Thyroid gland (tissue), 4 donors: ENCODE measurements at places on chromosomes 16 and 17. TPM values are rescaled to one million over a fixed set of nuclear protein-coding genes. Genes with fewer than 3 reads are reported as not detected.

- no peak overlapping the region for H3K27ac ChIP-seq
- H3K27me3 ChIP-seq = no peaks in the 10 kb centered on the region
- DNase-seq = no peak
- no peaks in the 10 kb centered on the region for H3K4me1 ChIP-seq
- H3K36me3 ChIP-seq = no peaks in the 10 kb centered on the region
Observed at GRCh38 chr16:51193879-51194278, 42.8 kb upstream of the SALL1 start.

DNA sequence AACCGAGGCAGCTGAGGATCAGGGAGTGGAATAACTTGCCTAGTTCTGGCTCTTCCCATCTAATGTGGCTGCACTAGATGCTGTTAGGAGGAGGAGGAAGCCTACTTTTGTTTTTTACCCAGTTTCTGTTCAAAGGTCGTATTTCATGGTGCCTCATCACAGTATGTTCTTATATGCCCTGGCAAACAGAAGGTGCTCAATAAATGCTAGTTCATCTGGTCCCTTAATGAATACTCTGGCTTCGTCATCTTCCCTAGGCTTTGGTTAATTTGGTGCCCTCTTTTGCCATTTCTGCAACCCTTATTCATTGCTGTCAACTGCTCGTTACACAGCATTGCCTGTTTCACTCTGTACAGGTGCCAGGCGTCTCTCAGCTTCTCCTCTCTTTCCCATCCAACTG lies 151.7 kb downstream of the WWOX start:
- no peak for DNase-seq
- H3K27ac ChIP-seq = no peak overlapping the region
- H3K27me3 ChIP-seq = no peaks in the 10 kb centered on the region
- H3K36me3 ChIP-seq = no peaks in the 10 kb centered on the region
- no peaks in the 10 kb centered on the region for H3K4me1 ChIP-seq
- no peak overlapping the region for H3K4me3 ChIP-seq

GRCh38 chr16:29812754-29813643 lies 1.0 kb downstream of the PRRT2 start:
- H3K4me1 ChIP-seq = peaks cover 41% of the 10 kb centered on the region
- no peak overlapping the region for H3K27ac ChIP-seq
- H3K4me3 ChIP-seq = no peak overlapping the region
- H3K36me3 ChIP-seq = peaks cover 11% of the 10 kb centered on the region
- DNase-seq = no peak

DNA sequence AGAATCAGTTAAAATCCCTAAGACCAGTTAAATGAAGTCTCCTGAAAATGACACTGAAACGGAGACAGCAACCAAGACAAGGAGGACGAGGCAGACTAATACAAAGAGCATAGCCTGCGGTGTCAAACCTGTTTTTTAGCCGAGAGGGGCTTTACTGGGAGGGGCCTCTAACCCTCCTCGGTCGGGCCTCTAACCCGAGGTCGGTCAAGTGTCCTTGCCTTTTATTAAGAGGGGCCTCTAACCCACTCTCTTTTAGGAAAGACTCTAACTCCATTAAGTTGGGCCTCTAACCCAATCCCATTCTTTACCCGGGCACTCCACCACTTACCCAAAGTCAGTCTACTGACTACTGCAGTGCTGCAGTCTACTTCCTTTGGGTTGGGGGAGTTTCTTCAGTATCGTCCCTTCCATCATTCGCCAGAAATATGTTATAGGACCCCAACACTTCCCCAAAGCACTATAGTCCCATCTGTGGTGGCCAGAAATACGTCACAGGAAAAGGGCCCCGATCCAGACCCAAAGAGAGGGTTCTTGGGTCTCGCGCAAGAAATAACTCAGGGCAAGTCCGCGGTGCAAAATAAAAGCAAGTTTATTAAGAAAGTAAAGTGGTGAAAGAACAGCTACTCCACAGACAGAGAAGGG lies 39.2 kb upstream of the ARL4D start:
- H3K4me3 ChIP-seq = no peak overlapping the region
- no peak for DNase-seq
- peak overlapping the region; percentile 98 for H3K27ac ChIP-seq
- H3K4me1 ChIP-seq = no peaks in the 10 kb centered on the region
- H3K27me3 ChIP-seq = no peaks in the 10 kb centered on the region
- H3K36me3 ChIP-seq = no peaks in the 10 kb centered on the region

DNA sequence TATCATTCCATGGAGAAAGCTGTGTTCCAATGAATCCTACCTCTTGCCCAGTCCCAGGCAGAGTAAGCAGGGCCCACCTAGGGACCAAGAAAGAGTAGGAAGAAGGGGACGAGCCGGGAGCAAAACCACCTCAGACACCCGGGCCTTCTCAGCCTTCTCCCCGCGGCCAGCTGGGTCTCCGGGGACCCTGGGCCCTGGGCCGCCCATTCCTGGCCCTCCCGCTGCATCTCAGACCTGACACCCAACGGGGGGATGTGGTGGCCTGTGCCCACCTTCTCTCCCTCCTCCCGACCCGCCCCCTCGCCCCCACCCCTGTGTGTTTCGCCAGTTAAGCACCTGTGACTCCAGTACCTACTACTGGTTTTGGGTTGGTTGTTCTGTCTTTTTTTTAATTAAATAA lies 11.4 kb upstream of the CACNG1 start:
- no peaks in the 10 kb centered on the region for H3K36me3 ChIP-seq
- no peaks in the 10 kb centered on the region for H3K4me1 ChIP-seq
- H3K4me3 ChIP-seq = no peak overlapping the region
- DNase-seq = no peak
- no peak overlapping the region for H3K27ac ChIP-seq

GRCh38 chr17:80969674-80970043 lies 22.0 kb upstream of the CHMP6 start:
- H3K4me1 ChIP-seq = peaks cover 21% of the 10 kb centered on the region
- no peak overlapping the region for H3K27ac ChIP-seq
- H3K36me3 ChIP-seq = no peaks in the 10 kb centered on the region
- H3K4me3 ChIP-seq = no peak overlapping the region
- no peaks in the 10 kb centered on the region for H3K27me3 ChIP-seq

DNA sequence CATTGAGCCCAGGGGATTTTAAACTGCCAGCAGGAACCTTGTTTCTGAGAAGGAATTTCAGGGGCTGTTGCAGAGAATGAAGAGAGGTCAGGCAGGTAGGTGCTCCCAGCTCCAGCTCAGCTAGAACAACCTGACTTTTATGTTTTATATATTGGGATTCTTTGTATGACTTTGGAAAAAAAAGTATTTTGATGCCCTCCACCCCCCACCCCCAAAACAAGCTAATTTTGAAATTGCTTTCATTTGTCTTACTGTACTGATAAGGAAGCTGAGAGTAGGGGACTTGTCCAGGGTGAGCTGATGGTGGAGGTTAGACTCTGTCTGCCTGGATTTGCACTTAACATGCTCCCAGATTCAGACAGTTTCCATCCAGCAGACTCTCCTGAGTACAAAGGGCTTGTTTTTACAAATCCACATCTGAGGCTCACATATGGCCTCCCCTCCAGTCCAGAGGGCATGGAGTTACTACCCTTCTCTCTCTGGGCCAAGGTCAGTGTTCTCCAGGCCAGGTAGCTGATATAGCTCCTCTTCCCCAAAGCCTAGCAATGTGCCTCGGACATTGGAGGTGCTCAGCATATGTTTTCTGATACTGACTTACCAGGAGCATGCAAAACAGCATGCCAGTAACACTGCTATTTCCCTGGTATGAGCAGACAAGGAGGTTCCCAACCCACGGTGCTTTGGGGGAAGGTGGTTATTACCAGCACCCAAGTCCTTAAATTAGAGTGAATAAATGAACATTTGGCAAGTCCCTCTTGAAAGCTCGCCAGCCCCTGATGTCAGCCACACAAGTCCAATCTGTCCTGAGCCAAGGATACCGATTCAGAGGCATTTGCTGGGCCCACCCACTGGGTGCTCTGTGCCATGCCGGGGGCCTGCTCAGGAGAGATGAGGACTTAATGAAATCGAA lies 11.3 kb downstream of the STX1B start:
- H3K27me3 ChIP-seq = peaks cover 4% of the 10 kb centered on the region
- H3K36me3 ChIP-seq = no peaks in the 10 kb centered on the region
- H3K27ac ChIP-seq = no peak overlapping the region

Gene CDH5
- 71.6 TPM for total RNA-seq

GRCh38 chr17:44493339-44493738 lies 9.9 kb downstream of the GPATCH8 start:
- H3K4me3 ChIP-seq = no peak overlapping the region
- peaks cover 10% of the 10 kb centered on the region for H3K4me1 ChIP-seq
- no peak overlapping the region for H3K27ac ChIP-seq
- no peak for DNase-seq
- H3K36me3 ChIP-seq = no peaks in the 10 kb centered on the region

Gene KIF2B
- not detected for total RNA-seq

Gene KIF22
- total RNA-seq = 68.6 TPM

Gene SEBOX
- not detected for total RNA-seq

DNA sequence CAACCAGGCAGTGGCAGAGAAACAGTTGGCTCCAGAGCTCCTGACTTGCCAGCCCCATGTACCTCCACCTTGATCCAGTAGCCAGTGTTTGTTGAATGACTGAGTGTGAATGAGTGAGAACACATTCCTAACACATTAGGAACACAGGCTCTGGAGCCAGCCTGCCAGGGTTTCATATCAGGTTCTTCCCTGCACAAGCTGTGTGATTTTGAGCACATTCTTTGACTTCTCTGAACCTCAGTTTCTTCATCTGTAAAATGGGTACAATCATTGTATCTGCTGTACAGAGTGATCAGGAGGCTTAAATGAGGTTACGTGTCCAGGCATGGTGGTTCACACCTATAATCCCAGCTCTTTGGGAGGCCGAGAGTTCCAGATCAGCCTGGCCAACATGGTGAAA lies 13.3 kb upstream of the RMI2 start:
- H3K4me3 ChIP-seq = no peak overlapping the region
- H3K27ac ChIP-seq = no peak overlapping the region
- no peaks in the 10 kb centered on the region for H3K27me3 ChIP-seq
- DNase-seq = no peak

DNA sequence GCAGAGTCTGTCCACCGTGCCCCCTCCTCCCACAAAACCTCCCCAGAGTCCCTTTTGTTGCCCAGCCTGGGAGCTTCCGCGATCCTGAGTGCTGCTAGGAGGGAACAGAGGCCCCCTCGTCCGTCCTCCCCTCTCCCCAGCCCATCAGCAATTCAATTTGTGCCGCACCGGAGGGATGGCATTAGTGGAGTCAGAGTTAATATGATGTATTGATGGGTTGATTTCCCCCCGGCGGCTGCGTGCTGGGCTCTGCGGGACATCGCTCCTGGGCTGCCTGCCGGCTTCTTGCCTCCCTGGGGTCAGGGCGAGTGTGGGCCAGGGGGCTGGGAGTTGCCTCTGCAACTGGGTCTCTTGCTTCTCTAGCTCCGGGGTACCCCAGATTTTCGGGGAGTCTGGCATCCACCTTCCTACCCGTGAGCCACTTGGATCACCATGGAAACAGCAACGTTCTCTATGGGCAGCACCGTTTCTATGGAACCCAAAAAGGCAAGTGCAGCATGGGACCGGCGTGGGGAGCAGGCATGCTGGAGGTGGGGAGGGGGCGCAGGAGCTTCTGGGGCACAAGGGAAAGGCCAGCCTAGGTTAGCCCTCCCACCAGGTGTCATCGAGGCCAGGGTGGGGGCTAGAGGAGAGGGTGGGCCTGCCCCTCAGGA lies 42.9 kb downstream of the BAHCC1 start:
- peaks cover 11% of the 10 kb centered on the region for H3K4me1 ChIP-seq
- H3K27me3 ChIP-seq = no peaks in the 10 kb centered on the region
- no peak overlapping the region for H3K27ac ChIP-seq
- no peak overlapping the region for H3K4me3 ChIP-seq
- no peaks in the 10 kb centered on the region for H3K36me3 ChIP-seq
- DNase-seq = no peak

DNA sequence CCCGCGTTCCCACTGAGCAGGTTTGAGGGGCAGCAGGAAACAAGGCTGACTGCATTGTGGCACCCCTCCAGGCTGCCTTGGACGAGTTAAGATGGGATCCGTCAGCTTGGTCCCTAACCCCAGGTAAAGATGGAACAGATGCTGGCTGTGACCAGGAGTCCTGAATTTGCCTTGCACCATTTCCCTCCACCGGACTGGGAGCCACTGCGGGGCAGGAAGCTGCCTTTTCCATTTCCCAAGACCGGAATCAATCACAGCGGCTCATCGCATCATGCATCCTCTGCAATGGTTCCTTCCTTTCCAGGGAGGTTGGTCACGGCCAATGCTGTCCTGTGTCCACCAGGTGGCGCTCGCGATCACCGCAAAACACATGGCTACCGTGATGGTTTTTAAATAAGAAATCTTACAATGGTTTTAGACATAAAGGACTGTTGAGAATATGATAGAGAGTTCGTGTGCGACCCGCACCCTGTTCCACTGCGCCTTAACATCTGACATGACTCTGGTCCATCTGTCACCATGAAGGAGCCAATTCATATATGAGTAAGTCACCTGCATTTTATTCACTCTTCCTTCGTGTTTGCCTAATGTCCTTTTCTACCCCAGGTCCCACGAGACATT lies 6.8 kb upstream of the MEAK7 start:
- DNase-seq = peak; percentile 88
- H3K36me3 ChIP-seq = no peaks in the 10 kb centered on the region
- no peaks in the 10 kb centered on the region for H3K27me3 ChIP-seq
- H3K4me3 ChIP-seq = no peak overlapping the region
- no peaks in the 10 kb centered on the region for H3K4me1 ChIP-seq
- H3K27ac ChIP-seq = no peak overlapping the region

Gene ARL5C
- total RNA-seq = not detected

- H3K27ac ChIP-seq = peak overlapping the region; percentile 100
- H3K36me3 ChIP-seq = peaks cover 30% of the 10 kb centered on the region
- no peaks in the 10 kb centered on the region for H3K27me3 ChIP-seq
- peak; percentile 77 for DNase-seq
- H3K4me1 ChIP-seq = peaks cover 20% of the 10 kb centered on the region
Observed at GRCh38 chr16:56932721-56933619, 1.0 kb downstream of the HERPUD1 start.

Gene CACNG5
- not detected for total RNA-seq

DNA sequence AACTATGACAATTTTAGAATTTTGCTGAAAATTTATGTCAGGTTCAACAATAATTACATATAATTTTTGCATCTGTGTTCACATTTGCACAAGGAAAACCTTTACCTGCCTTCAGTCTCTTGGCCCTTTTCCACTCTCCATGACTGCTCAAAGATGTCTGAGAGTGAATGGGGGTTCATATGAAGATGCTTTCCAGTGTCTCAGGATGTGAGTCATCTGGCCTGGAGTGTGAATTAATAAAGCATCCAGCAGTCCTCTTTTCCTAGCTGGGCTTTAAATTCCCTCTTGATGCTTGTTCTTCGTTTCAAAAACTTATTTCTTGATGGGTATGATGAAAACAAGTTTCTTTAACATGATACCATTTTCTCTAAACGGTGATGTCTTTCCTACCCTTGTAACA lies 99.9 kb downstream of the CDK5R1 start:
- DNase-seq = no peak
- H3K4me3 ChIP-seq = no peak overlapping the region
- H3K36me3 ChIP-seq = no peaks in the 10 kb centered on the region
- no peaks in the 10 kb centered on the region for H3K4me1 ChIP-seq
- no peaks in the 10 kb centered on the region for H3K27me3 ChIP-seq
- H3K27ac ChIP-seq = no peak overlapping the region

- H3K4me1 ChIP-seq = no peaks in the 10 kb centered on the region
- H3K27me3 ChIP-seq = no peaks in the 10 kb centered on the region
- H3K4me3 ChIP-seq = no peak overlapping the region
- H3K36me3 ChIP-seq = no peaks in the 10 kb centered on the region
- H3K27ac ChIP-seq = no peak overlapping the region
- DNase-seq = no peak
Observed at GRCh38 chr17:63503341-63503705, 19.8 kb upstream of the KCNH6 start.

- no peak overlapping the region for H3K27ac ChIP-seq
- no peak for DNase-seq
- H3K4me1 ChIP-seq = no peaks in the 10 kb centered on the region
- no peak overlapping the region for H3K4me3 ChIP-seq
Observed at GRCh38 chr17:35189291-35189690, 4.9 kb downstream of the SLC35G3 start.
